Putamen (tissue), 1 donor: ENCODE measurements at places on chromosomes 11 and 22.

DNA sequence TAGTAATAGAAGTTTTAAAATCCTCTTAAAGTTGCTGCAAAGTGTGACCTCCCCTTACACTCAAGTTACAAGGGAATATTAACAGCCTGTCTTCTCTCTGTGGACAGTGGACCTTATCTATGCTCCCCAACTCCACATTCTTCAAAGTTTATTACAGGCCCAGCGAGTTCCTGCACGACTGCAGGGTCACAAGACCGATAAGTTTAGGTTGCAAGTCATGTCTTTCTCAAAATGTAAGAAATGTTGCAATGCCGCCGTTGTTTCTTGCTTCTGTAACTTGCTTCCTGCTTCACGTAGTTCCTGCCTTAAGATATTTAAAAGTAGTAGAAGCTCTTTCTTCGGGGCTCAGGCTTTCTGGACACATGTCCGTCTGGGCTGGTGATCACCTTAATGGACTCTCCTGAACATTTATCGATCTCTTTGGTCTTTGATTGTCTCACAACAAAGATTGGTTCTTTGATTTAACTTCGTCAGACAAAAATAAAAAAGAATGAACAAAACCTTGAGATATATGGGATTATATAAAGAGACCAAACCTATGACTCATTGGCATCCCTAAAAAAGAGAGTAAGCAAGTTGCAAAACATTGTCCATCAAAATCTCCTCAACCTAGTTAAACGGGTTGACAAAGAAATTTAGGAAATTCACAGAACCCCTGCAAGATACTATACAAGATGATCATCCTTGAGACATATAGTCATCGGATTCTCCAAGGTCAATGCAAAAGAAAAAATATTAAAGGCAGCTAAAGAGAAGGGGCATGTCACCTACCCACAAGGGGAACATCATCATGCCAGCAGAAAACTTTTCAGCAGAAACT, 45.4 kb upstream of the GLYAT start:
- no peak for DNase-seq

DNA sequence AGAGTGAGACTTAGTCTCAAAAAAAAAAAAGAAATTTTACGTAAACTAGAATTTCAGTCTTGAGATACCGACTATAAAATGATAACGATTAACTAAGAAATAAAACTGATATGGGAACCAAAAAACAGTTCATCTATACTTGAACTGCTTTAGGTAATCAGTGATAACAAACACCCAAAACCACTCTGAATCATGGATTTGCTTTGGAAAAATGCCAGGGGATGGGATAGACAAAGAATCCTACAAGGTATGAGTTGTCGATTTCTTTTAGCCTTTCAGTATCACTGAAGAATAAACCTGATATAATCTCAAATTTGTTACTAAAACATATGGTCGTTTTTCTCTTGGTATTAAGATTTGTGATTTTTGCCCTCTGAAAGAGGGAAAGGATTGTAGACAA, 13.7 kb downstream of the CSTF3 start:
- no peak for DNase-seq

- DNase-seq, result peak; percentile 21
Measured at GRCh38 chr22:19853879-19854777, 546 bp downstream of the GNB1L start.

DNA sequence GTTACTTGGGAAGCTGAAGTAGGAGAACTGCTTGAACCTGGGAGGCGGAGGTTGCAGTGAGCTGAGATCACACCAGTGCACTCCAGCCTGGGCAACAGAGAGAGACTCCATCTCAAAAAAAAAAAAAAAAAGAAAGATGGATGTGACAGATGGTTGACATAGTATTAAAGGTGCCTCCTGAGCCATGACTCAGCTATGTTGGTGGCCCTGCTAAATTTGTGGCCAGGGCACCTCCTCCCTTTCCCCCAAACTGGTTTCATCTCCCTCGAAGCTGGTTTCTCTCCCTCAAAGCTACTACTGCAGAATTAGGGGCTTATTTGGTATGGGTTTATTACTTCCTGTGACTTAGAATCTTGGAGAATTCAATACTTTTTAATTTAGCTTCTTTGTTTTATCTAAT, 31.5 kb downstream of the SDHD start:
- DNase-seq, result no peak

- no peak for DNase-seq
Measured at GRCh38 chr11:22407921-22408320, 69.7 kb downstream of the SLC17A6 start.

- DNase-seq, result no peak
Measured at GRCh38 chr22:31141551-31141950, 1.2 kb upstream of the PLA2G3 start.

- DNase-seq, result no peak
Measured at GRCh38 chr11:132692891-132693290, 839.4 kb downstream of the OPCML start.

- DNase-seq, result no peak
Measured at GRCh38 chr11:10201343-10201742, 92.7 kb downstream of the SBF2 start.

DNA sequence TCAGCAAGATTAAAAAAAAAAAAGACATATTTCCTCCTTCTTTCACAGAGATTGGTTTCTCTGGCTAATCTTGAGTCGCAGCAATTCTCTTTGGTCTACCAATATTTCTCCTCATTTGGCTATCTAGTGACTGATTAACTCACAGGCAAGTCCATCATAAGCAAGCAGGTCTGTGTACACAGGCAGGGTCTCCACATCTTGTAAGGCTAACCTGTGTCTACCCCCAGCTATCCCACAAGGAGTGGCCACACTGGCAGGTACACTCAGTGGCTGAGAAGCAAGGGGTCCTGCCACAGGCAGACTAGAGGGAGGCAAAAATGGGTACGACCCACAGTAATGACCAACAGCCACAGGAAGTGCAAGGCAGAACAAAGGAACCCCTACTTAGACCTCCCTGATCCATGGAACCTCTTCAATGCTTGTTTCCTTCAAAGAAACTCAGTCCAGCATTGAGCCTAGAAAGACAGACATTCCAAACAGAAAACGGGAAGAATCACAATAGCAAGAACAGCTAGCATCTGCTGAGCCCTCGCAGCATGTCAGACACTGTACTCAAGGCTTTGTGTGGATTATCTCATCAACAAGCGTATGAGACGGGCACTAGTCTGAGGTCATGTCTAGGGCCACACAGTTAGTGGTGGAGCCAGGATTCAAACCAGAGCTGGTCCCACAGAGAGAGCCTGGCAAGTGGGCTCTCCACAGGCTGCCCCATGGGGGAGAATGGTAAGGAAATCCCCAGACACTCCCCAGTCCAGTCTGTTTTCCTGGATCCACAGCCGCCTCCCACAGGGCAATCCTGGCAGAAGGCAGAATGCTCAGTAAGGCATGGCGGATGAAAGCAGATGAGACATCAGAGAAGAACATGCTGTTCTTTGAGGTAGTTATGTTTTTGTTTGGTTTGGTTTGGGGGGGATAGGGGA, 34.3 kb downstream of the PLEKHA7 start:
- no peak for DNase-seq

DNA sequence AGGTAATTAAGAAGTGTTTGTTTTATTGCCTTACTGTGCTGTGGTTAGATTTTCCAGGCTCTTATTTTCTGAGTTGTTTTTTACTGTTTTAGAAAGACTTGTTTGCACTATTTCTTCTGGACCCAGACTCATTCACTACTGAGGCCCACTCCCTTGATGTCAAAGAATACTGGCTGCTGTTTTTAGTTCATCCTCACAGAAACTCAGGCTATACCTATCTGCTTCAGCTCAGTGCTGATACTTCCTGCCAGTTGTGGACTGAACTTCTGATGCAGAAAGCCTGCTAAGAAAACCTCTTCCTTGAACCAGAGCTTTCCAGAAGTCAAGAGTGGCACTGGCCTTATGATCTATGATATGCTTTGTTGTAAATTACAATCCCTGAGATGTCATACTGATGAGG, 15.9 kb upstream of the PIK3IP1 start:
- DNase-seq, result no peak

DNA sequence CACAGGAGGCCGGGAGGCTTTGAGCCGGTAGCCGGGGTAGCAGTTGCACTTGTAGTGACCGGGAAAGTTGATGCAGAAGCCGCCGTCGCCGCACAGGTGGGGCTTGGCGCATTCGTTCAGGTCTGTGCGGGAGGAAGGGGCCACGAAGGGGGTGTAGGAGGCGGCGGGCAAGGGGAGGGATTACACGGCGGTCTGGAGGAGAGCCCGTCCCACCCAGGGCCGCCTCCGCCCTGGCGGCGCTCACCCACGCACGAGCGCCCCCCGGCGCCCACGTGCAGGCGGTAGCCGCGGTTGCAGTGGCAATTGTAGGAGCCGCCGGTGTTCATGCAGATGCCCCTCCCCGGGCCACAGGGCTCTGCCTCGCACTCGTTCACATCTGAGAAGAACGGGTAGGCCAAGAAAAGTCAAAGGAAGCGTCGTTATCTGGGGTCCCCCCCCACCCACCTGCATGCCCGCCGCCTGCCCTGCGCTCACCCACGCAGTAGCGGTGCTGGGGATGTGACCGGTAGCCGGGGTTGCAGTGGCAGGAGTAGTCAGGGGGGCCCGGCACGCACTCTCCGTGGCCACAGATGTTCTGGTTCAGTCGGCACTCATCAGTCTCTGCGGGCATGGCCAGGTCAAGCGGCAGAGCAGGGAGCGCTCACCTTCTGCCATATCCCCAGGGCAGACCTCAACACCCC, 10.6 kb downstream of the LTBP3 start:
- DNase-seq, result no peak

- no peak for DNase-seq
Measured at GRCh38 chr22:30637701-30638114, 2.1 kb downstream of the SLC35E4 start.

- DNase-seq, result peak; percentile 67
Measured at GRCh38 chr11:11841116-11841722, 553 bp upstream of the USP47 start.

DNA sequence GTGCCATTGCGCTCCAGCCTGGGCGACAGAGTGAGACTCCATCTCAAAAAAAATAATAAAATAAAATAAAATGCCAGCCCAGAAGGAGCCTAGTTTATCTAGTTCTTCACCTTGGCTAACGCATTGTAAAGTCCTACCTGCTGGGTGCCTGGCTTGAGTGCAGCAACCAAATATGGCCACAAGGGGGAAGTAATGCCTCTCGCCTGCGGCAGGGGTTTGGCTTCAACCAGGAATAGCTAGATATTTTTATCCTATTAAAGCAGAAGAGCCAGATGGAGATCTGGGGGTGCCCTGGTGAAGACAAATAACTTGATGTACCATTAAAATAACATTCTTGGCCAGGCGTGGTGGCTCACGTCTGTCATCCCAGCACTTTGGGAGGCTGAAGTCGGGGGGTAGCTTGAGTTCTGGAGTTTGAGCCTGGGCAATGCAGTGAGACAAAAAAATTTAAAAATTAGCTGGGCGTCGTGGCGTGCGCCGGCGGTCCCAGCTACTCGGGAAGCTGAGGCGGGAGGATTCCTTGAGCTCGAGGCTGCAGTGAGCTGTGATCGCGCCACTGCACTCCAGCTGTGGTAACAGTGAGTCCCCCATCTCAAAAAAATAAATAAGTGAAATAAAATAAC, 20.6 kb upstream of the PLEKHB1 start:
- DNase-seq, result peak; percentile 79

GRCh38 chr11:126522152-126522551, 166.7 kb downstream of the ST3GAL4 start:
- no peak for DNase-seq

DNA sequence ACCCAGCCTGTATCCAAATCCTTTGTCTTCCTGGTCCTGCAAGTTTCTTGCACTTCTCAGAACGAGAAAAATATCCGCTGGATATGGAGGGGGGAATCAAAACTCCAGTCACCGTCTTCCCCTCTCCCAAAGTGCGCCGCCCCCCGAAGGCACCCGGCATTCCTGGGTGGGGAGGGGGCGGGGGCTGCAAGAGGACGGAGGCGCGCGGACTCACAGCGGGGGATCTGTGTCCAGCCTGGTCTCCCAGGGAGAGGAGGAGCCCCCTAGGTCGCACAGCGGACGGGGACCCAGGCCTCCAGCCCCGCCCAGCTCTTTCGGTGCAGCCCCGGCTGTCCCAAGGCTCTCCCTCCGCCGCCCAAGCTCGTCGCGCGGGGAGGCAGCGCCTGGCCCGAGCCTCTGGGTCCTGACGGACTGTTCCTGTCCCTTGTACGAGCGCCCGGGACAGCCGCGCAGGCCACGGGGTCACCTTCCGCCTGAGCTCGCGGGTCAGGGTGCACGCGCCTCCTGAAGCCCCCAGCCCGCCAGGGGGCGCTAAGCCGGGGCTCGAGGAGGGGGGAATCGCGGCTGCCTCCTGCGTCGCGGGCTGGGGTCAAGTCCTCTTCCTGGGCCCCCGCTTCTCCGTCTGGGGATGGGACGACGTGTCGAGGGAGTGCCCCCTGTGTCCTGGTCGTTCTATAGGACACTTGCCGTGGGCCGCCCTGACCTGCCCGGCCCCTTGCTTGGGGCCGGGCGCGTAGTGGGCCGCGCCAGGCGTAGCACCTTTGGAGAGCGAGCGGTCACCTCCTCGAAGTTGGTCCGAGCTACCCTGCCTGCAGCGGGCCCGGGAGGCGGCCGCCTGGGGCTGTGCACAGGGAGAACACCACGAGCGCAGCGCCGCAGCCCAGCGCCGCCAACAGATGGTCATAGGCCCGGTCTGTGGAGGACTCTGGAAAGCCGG, 2.4 kb upstream of the WNT11 start:
- DNase-seq, result peak; percentile 38

GRCh38 chr22:48888466-48889208, 939.0 kb downstream of the BRD1 start:
- DNase-seq, result no peak

DNA sequence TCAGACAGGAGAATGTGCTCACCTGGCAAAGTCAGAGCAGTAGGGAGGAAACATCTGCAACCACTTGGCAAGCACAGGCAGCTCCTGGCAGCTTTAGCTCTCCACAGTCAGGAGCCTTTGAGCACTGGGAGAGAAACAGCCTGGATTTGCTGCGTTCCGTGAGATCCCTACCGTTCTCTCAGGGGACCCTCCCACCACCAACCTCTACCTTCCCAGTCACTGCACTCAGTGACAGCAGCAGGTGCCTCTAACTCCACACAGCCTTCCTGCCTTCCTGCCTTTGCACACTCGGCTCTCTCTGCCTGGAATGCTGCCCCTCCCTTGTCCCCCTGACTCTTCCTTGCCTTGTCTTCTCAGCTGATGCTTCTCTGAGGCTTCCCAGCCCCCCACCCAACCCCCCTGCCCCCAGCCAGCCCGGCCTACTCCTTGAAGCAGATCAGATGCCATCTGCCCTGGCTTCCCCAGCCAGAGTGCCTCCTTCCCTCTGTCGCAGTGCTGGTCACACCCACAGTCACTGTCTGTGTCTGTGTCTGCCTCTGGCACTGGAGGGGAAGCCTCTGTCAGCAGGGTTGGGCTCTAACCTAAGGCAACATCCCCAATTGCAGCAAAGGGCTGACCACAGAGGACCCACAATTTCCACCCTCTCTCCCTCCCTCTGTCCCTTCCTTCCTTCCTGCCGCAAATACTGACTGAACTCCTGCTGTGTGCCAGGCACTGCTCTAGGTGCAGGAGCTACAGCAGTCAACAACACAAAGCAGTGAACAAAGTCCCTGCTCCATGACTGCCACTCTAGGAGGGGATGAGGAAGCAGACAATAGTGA, 14.9 kb upstream of the TSKU start:
- DNase-seq, result no peak
